ENCODE measurements at places on chromosomes 3 and 15.

GRCh38 chr3:174619239-174619638 is 239.9 kb upstream of the NAALADL2 start:
- DNase-seq = no peak

GRCh38 chr3:123521179-123521969 is 63.5 kb downstream of the HACD2 start:
- no peak for DNase-seq

DNA sequence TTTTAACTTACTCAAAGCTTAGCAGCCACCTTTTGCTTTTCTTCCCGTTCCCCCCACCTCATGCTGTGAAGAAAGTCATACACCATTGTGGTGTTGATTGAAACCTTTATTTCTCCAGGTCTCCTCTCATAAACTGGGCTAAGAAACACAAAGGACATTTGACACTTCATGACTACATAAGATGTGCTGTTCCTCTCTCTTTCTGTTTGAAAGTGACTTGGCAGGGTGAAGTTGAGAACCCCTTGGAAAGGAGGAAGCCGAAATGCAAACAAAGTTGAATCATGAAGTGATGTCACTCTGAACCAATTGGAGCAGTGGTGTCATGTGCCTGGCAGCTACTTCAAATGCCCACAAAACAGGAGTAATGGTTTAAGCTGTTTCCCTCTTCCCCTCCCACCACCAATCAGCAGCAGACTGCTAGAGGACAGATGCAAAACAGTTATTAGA is 174.7 kb downstream of the IGF1R start:
- DNase-seq = no peak

GRCh38 chr3:133271539-133271938 is 128.3 kb upstream of the BFSP2 start:
- DNase-seq = no peak

- no peak for DNase-seq
Measured at GRCh38 chr3:127394984-127395662, 107.3 kb upstream of the PRR20G start.

DNA sequence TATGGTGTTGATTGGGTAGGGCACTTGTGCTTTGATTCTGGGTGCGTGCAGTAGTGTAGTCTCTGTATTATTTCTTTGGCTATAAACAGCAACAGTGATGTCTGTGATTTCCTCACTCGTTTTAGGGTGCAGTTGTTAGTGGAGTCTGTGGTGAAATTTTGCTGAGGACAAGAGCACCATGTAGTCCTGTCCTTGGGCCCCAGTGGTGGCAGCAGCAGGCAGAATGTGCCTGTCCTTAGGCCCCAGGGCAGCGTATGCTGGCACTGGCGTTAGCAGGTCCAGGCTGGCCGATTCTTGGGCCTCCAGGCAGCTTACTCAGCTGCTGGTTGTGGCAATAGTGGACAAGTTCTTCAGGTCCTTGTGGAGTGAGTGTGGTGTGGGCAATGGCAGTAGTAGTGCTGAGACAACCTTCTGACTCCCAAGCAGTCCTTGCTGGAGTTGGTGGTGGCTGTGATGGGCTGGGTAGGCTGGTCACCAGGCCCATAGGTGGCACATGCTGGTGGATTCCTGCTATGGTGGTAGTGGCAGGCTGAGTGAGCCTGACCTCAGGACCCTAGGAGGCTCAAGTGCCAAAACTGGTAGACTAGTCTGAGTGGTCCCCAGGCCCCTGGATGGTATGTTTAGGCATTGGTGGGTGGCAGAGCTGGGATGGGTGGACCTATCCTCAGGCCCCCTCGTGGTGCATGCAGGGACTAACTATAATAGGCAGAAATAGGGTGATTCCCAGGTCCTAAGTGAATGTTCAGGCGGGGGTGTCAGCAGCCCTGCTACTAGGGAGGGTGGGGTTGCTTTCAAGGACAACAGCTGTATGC is 56.3 kb downstream of the TNFAIP8L3 start:
- DNase-seq = no peak

DNA sequence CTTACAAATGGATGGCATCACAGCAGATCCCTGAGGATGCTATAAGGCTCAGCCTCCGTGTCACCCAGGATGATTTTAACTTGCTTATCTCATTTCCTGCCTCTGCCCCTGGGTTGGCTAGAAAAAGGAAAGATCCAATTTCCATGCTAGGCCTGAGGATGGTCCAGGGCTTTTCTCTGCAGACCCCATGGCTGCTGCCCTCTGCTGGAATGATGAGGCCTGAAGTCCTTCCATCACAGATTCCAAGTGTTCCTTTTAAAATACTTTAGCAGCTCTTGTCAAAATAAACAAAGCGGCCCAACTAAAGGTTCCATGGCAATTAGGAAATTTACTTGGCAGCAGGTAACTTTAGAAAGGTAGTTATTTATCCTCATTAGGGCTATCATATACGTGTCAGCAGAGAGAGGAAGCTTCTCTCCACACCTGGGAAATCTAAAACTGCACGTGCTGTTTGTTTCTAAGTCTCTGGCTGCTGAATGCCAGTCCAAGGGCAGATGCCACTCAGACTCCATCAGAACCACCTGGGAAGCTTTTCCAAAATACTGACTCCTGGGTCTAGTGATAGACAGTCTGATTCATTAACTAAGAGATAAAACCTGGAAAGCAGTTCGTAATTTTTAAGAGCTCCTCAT is 401.9 kb upstream of the IL12A start:
- DNase-seq = no peak

DNA sequence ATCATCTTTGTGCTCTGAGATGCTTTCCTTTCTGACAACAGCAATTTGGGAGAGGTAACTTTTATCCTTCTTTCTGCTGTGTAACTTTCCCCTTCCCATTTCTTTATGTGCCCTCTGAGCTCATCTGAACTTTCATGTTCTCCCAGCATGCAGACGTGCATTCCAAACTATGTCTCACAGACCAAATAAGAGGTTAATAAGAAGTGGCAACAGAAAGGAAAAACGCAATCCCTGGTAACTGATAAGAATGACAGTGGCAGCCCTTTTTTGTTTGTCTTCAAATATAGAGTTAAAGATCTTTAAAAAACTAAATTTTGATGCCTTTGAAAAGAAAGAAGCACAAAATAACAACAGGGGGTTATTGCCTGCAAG is 533.4 kb downstream of the FOXP1 start:
- DNase-seq = no peak

GRCh38 chr3:186067360-186068242 is 41.3 kb downstream of the ETV5 start:
- no peak for DNase-seq

GRCh38 chr3:63067999-63068645 is 192.9 kb upstream of the CADPS start:
- no peak for DNase-seq

DNA sequence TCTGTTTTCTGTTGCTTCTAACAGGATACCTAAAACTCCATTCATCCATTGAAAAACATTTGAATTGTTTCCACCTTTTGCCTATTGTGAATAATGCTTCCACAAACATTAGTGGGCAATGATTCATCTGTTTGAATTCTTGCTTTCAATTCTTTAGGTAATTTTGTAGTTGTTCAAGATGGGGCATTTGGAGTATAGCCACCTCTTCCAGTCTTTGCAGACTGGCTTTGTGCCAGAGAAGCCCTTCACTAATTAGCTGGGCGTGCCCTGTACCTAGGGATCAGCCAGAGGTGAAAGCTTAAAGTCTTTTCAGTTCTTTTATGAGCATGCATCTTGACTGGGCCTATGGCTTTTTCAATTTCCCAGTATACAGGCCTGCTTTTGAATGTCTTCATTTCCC is 10.9 kb downstream of the RTP1 start:
- DNase-seq = no peak

GRCh38 chr3:186896006-186896405 is 34.3 kb upstream of the ST6GAL1 start:
- no peak for DNase-seq

DNA sequence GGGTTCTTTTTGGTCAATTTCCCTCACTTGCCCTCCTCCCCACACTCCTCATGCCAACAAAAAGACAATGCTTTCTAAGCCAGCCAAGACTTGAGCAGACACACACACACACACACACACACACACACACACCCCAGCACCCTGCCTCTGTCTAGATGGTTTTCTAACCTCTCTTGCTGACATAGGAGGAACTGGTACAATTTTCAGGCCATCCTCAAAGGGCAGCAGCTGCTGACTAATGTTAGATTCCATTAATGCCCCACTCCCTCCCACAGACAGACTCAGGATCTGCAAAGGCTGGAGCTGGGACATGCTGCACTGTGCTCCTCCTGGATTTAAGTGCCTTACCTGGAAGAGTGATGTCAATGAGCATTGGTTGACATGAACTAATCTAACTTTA is 438.4 kb downstream of the OCA2 start:
- DNase-seq = no peak

GRCh38 chr3:98556164-98557130 is 24.7 kb downstream of the GPR15 start:
- DNase-seq = peak; percentile 44

DNA sequence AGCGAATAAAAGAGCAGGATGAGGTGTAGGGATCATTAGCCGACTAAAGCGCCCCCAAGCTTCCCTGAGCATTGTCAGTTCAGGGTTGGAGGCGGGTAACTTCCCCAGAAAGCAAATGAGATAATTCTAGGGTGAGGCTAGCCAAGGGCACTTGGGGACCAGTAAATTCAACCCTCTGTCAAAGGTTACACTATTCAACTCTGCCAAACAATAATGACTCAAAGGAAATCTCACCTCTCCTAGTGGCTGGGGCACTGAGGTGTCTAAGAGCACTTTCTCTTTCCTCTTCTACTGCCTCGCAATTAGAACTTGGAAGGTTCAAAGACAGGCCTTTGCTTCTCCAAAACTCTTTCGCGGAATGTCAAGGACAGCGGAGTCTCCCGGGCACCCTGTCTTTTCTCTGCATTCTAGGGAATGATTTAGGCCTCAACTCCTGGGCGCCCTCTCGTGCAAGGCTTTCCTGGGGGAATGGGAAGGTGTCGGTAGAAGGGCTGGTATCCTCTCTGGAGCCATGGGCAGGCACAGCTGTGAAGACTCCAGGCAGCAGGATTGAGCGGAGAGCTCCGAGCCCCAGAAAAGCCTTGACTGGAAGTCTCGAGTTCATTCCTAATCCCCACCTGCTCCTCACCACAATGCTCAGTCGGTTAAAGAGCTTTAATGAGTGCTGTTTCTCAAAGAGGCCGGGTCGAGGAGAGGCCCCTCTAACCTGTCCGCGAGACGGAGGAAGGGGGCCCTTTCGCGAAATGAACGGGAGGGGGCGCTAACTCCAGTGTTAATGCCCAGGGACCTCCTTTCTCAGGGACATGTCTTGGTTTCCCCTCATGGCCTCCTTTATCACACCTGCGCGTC is 21.9 kb downstream of the ZIC4 start:
- DNase-seq = no peak

- no peak for DNase-seq
Measured at GRCh38 chr3:128559486-128560225, 66.7 kb upstream of the GATA2 start.

GRCh38 chr3:45067941-45068340 is 41.8 kb downstream of the CLEC3B start:
- DNase-seq = no peak

- DNase-seq = no peak
Measured at GRCh38 chr3:42771271-42771670, 1.8 kb downstream of the CCDC13 start.

- no peak for DNase-seq
Measured at GRCh38 chr3:36827133-36827532, 62.8 kb upstream of the DCLK3 start.

- no peak for DNase-seq
Measured at GRCh38 chr3:102079809-102080197, 230.5 kb downstream of the NFKBIZ start.

GRCh38 chr15:75712668-75713337 is at the start of gene CSPG4:
TSS of gene CSPG4 (minus strand) at chr15:75712848. CDS start at chr15:75712755, 93 bp downstream.
- no peak for DNase-seq

- DNase-seq = no peak
Measured at GRCh38 chr3:64084640-64085039, 61.3 kb upstream of the PSMD6 start.

DNA sequence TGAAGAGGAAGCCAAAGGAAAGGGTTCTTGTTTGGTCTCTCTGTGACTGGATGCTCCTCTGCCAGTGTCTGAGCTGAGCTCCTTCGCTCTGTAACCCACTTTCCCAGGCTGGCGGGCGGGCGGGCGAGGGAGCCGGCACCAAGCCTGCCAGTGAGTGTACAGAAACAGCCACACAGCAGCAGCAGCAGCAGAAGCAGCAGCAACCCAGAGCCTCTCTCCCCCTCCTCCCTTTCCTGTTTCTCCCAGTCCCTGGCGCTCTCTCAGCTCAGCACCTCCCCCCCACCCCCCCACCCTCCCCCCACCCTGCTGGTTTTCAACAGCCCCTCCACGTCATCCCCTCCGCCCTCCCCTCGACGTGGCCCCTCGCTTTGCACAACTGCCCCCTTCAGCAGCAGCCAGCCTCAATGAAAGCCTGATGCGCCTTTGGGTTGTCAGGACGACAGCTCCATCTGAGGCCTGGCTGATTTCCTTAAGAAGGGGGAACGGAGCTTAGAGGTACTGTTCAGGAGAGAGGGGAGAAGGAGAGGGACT is at the start of gene LSAMP:
LSAMP (minus strand) TSS at position 177 of the 531 bp plus-strand sequence.
- DNase-seq = no peak

- DNase-seq = no peak
Measured at GRCh38 chr3:128448491-128448890, 18.2 kb downstream of the DNAJB8 start.

DNA sequence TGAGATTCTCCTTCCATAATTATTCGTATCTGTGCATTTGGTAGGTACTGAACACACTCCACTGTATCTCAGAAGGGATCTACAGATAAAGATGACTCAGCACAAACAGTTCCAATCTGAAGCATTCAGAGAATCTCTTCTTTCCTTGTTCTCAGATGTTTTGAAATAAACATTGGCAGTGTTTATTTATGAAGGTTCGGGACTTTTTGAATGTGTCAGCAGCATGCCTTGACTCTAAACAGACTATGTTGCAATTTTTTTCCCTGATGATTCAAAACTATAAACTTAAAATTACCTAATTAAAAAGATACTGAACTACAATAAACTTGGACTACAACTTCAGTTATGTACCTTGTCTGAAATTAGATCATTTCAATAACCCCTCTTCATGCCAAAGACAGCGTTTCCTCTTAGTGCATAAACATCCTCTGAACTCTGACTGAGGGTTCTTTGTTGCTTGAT is 612.9 kb upstream of the TBL1XR1 start:
- DNase-seq = no peak

GRCh38 chr3:31432897-31433678 is 99.6 kb upstream of the STT3B start:
- DNase-seq = no peak

- no peak for DNase-seq
Measured at GRCh38 chr15:39413558-39413957, 167.3 kb upstream of the THBS1 start.

GRCh38 chr3:36969540-36970432 is 23.1 kb downstream of the EPM2AIP1 start:
- no peak for DNase-seq

All from activated CD4-positive, alpha-beta T cell treated with anti-CD3 and anti-CD28 coated beads for 1 hour (primary cell).